ENCODE measurements at places on chromosomes 2 and 18.

- DNase-seq = no peak
These were observed 77.1 kb downstream of the SPATS2L start for GRCh38 chr2:200383380-200384110.

- DNase-seq = no peak
These were observed 31.1 kb downstream of the EPAS1 start for GRCh38 chr2:46328291-46328690.

- no peak for DNase-seq
These were observed 59.8 kb downstream of the SNTG2 start for GRCh38 chr2:1010415-1010930.

DNA sequence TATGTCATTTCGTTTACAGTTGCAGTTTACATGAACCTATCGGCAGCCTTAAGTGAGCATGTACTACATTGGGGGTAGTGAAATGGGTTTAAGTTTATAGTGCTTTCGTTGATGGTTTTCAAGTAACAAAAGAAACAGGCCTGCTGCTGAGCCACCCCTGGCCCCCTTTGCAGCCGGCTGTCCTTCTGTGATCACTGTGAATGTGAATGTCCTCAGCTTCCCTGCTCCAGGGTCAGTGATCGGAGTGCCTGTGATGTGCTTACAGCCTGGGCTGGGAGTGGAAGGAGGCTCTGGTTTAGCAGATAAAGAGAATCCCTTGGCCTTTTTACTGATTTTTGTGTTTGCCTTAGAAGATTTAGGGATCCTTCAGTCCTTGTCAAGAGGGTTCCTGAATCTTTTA is 154.2 kb downstream of the FAM210A start:
- DNase-seq = no peak

DNA sequence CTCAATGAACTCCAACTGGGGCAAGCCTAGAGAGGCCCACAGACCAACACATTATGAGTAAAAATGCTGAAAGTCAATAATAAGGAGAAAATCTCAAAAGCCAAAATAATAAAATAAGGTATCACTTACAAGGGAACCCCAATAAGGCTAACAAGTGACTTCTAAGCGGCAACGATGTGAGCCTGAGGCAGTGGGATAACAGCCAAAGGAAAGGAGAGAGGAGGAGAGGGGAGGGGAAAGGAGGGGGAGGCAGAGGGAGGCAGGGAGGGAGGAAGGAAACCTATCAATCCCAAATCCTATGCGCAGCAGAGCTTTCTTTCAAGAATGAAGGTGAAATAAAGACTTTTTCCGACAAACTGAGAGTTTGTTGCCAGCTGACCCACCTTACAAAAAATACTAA is 6.0 kb upstream of the NFATC1 start:
- no peak for DNase-seq
